ENCODE measurements at places on chromosomes 12 and 14. TPM values are rescaled to one million over a fixed set of nuclear protein-coding genes. Genes with fewer than 3 reads are reported as not detected.

The OR4E2 gene
- polyA plus RNA-seq: not detected

The TMCC3 gene
- polyA plus RNA-seq: 1.9 TPM

The SIX6 gene
- polyA plus RNA-seq: not detected

The LRRIQ1 gene
- 11.1 TPM for polyA plus RNA-seq

The SERPINA5 gene
- polyA plus RNA-seq: 4.7 TPM

The PPP1R12A gene
- polyA plus RNA-seq: 68.2 TPM

The SLC8A3 gene
- 5.0 TPM for polyA plus RNA-seq

The NTN4 gene
- polyA plus RNA-seq: 8.2 TPM

The KRT74 gene
- not detected for polyA plus RNA-seq

The CRACR2A gene
- polyA plus RNA-seq: 0.58 TPM

The MIP gene
- polyA plus RNA-seq: not detected

The FGF23 gene
- not detected for polyA plus RNA-seq

The CLEC7A gene
- polyA plus RNA-seq: not detected

The PLCZ1 gene
- not detected for polyA plus RNA-seq

The KIF26A gene
- 11.2 TPM for polyA plus RNA-seq

The PPP2R3C gene
- 75.7 TPM for polyA plus RNA-seq

The TAS2R42 gene
- polyA plus RNA-seq: not detected

The VDR gene
- not detected for polyA plus RNA-seq

The MANSC4 gene
- 0.54 TPM for polyA plus RNA-seq

The POLE2 gene
- polyA plus RNA-seq: 2.8 TPM

The PAPLN gene
- 0.08 TPM for polyA plus RNA-seq

The PTPRQ gene
- not detected for polyA plus RNA-seq

The CSAD gene
- 41.9 TPM for polyA plus RNA-seq

The ATP23 gene
- polyA plus RNA-seq: 13.3 TPM

The FMNL3 gene
- 5.1 TPM for polyA plus RNA-seq

The KLRF1 gene
- polyA plus RNA-seq: not detected

The POTEM gene
- polyA plus RNA-seq: not detected

The AMDHD1 gene
- 0.20 TPM for polyA plus RNA-seq

The PARP11 gene
- polyA plus RNA-seq: 20.3 TPM

The CLEC6A gene
- polyA plus RNA-seq: not detected

The AKAP5 gene
- 2.6 TPM for polyA plus RNA-seq

The SLC16A7 gene
- 4.0 TPM for polyA plus RNA-seq

The NID2 gene
- polyA plus RNA-seq: 1.1 TPM

The GYS2 gene
- polyA plus RNA-seq: 0.14 TPM

The PRKAB1 gene
- 36.8 TPM for polyA plus RNA-seq

The CCDC38 gene
- polyA plus RNA-seq: not detected

The OVCH1 gene
- 0.83 TPM for polyA plus RNA-seq

The CD9 gene
- not detected for polyA plus RNA-seq

The FZD10 gene
- not detected for polyA plus RNA-seq

The TAS2R13 gene
- 0.52 TPM for polyA plus RNA-seq

The SERPINA1 gene
- not detected for polyA plus RNA-seq

The TTC6 gene
- not detected for polyA plus RNA-seq

The KRT6B gene
- not detected for polyA plus RNA-seq

The PLXNC1 gene
- polyA plus RNA-seq: 76.3 TPM

The CCDC177 gene
- polyA plus RNA-seq: 3.2 TPM

The KLRD1 gene
- 0.52 TPM for polyA plus RNA-seq

The ACVRL1 gene
- polyA plus RNA-seq: not detected

The MUCL1 gene
- not detected for polyA plus RNA-seq

The DLGAP5 gene
- polyA plus RNA-seq: 2.0 TPM

The RPS6KL1 gene
- polyA plus RNA-seq: 187 TPM

The SLCO1B1 gene
- polyA plus RNA-seq: not detected

The PLEKHG7 gene
- polyA plus RNA-seq: not detected

The ALX1 gene
- 0.43 TPM for polyA plus RNA-seq

Data from neural cell (in vitro differentiated cells).